ENCODE measurements at places on chromosomes 11 and 22.
A peak's percentile ranks its signal among the peaks of the same experiment; 100 is the strongest.

- peak; percentile 24 for DNase-seq
Observed at GRCh38 chr11:126061707-126062678, 673 bp downstream of the CDON start.

GRCh38 chr22:35972559-35972958, 56.1 kb downstream of the RBFOX2 start:
- DNase-seq: no peak

DNA sequence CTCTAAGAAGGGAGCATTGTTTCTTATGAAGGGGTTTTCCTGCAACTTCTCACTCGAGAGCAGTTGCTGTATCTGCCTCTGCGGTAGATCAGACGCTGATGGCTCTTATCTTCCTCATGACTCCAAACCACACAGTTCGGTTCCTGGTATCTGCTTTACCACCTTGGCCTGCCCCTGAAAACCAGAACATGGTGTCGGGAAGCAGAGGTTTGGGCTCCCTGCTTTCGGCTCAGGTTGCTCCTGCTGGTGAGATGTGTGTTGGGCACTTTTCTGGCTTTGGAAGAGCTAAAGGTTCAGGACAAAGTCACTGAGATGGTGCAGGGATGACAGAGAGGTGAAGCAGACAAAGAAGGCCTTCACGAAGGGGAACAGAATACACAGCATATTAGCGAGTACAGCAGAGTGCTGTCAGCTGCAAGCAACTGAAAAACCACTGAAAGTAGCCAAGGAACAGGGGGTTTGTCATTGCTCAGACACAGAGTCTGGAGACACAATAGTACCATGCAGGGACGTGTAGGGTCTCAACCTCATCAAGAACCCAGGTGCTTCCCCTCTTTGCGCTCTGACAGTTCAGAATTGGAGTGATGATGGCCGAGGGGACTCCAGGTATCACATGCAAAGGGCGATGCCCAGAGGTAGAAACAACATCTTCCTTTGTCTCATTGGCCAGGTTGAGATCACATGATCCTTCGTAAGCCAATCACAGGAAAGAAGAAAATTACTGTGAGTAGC, 11.9 kb upstream of the CSF2RB start:
- no peak for DNase-seq

- no peak for DNase-seq
Observed at GRCh38 chr11:94447149-94447548, 45.9 kb upstream of the GPR83 start.

- DNase-seq: no peak
Observed at GRCh38 chr11:86089659-86090058, 20.8 kb upstream of the PICALM start.

DNA sequence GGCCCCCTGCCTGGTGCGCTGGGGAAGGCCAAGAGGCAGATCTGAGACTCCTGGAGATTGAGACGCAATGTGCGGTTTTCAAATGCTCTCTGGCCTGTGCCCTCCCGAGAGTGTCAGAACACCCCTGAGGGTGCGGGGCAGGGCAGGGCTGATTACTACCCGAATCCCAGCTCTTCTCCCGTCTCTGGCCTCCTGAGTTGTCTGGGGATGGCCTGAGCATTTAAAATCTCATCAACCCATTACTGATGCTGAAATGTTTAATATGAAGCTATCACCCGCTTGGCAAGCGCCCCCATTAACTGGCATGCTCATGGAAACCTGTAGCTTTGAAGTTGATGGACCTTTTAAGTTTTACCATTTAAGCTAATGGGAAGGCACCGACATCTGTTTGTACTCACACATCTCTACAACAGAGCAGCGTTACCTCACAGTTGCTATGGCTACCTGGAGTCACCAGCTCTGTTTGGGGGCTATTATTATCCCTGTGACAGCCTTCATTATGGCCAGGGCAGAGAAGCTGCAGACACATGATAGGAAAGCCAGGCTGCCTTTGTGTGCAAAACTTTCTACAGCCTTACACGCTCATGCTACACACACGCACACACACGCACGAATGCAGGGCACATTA, 3.6 kb upstream of the MB start:
- no peak for DNase-seq

DNA sequence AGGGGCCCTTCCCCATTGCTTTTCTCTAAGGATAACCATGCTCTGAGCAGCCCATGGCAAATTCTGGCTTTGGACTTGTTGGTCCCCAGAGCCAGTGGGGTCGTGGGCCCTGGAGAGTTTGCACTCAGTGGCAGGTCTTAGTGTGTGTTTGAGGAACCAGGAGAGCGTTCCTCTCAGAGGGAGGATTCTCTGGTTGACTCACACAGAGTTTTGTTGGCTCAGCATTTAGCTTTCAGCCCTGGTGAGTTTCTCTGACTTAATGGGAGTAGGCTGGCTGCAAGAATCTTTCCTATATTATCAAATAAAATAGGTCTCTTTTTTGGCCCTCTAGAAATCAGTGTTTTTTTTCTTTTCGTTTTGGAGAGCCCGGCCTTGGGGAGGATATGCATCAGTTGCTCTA, 20.9 kb downstream of the ST14 start:
- no peak for DNase-seq

- peak; percentile 17 for DNase-seq
Observed at GRCh38 chr11:17790453-17790852, 55.9 kb downstream of the KCNC1 start.

DNA sequence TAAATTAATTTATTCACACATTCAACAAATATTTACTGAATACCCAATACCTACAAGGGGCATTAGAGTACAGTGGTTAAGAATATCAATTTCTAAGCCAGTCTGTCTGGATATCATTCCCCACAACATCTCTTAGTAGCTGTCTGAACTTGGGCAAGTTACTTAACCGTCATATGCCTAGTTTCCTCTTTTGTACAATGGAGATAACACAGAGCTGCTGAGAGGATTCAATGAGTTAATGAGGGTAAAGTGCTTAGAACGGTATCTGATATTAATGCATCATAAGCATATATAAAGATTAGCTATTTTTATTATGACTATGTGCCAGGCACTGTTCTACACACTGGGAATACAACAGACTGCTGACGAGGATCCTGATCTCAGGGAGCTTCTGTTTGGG, 116.4 kb downstream of the APOL5 start:
- no peak for DNase-seq

DNA sequence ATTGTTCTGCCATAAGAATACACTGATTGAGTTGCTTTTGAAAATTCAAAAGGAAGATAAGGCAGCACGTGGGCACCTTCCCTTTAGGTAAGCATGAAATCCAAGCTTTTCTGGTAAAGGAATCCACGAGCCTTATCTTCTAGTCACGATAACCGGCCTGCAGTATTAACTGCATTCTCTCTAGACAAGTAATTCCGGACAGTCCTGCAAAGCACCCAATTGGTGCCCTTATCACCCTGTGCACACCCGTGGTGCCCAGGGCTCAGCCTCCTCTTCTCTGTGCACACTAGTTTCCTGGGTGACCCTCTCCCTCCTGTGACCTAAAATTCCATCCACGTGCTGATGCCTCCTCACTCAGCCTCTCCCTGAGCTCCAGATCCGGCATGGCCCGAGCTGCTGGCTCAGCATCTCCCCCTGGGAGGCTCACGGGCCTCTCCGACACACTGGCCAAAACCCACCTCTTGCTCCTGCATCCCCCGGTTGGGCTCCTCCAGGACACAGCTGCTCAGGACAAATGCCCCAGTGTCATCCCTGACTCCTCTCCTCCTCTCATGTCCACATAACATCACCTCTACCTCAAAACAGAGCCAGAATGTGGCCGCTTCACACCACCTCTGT, 63.7 kb downstream of the PACSIN2 start:
- DNase-seq: no peak

GRCh38 chr11:45000918-45001317, 50.2 kb upstream of the TP53I11 start:
- no peak for DNase-seq

GRCh38 chr11:47997063-47998053, 17.0 kb downstream of the PTPRJ start:
- DNase-seq: no peak

- DNase-seq: no peak
Observed at GRCh38 chr11:15194671-15195415, 80.1 kb downstream of the INSC start.

GRCh38 chr11:91860661-91861060, 364.0 kb upstream of the FAT3 start:
- no peak for DNase-seq

- no peak for DNase-seq
Observed at GRCh38 chr11:69200331-69201065, 44.8 kb downstream of the SMIM38 start.

DNA sequence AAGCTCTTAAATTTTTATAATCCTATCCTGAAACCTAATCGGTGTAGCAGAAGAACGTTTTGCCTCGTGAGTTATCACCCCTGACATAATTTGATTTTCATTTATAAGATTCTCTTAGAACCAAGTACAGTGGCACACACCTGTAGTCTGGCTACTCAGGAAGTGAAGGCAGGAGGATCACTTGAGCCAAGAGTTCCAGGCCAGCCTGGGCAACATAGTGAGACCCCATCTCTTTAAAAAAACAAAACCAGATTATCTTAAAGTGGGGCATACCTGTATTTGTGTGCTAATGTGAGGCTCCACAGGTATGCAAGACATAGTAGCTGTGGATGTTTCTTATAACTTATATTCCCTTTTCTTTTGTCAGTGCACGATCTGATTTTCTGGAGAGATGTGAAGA, 19.0 kb downstream of the ZFTA start:
- DNase-seq: no peak

DNA sequence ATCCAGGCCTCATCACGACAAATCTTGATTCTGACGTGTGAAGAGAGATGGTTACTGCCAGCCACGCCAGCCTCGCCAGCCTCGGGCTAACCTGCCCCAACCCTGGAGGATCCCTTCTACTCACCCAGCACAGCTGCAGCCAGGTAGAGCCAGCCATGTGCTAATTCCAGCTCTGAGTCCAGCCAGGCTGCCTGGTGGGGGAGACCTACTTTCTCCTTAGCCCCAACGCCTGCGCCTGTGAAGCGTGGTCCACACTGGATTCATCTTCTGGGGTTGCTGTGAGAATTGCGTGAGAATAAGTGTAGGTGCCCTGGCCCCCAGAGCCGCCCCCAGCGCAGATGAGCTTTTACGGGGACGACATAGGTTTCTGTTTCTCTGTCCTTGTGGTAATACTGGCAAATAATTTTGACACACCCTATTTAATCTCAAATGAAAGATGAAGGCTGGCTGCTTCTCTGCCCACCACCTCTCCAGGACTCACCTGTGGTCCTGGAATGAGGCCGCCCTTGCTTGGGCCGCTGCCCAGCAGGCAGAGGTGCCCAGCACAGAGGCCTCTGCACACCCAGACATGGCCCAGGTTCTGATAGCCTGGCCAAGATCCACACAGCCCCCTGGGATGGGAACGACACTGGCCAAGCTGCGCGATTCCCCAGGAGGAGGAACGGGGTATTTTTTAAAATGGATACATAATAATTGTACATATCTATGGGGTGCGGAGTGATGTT, 528.4 kb downstream of the TBC1D22A start:
- no peak for DNase-seq

- DNase-seq: no peak
Observed at GRCh38 chr11:134667505-134667904, 255.5 kb upstream of the B3GAT1 start.

DNA sequence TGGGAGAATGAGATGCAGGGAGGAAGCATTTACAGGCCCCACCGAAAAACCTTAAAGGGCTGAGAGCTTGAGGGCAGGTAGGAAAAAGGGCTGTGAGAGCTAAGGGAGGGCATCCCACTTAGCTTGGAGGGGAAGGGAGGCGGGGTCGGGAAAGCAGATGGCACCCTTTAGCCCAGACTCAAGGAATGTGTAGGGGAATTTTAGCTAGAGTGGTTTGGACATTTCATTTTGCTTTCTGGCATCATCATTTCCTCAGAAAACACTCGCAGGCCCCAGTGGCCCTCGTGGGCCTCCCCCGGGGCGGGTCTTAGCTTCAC, 846 bp upstream of the STIM1 start:
- DNase-seq: no peak
